Spleen (tissue), 13 donors: ENCODE measurements at places on chromosomes 4 and X. TPM values are rescaled to one million over a fixed set of nuclear protein-coding genes. Genes with fewer than 3 reads are reported as not detected.
A peak's percentile ranks its signal among the peaks of the same experiment; 100 is the strongest.

- DNase-seq: no peak
These were observed 203.4 kb downstream of the MAML3 start for GRCh38 chr4:139950568-139950967.

- DNase-seq: no peak
These were observed 136.2 kb downstream of the PALLD start for GRCh38 chr4:168633064-168633463.

DNA sequence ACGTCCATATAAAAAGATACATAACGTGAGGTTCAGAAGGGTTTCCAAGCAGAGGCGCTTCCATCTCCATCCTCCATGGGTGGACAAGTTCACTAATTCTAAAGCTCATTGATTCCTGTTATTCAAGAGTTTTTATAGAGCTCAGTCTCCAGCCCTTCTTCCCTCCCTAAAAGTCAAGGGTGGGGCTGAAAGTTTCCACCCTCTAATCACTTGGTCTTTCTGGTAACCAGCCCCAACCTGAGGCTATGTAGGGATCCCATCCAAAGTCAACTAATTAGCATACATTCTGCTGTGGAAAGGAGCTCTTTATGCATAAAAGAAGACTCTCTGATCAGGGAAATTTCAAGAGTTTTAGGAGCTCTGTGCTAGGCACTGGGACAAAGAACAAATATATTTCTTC, 46.9 kb upstream of the VEGFC start:
- no peak for DNase-seq

DNA sequence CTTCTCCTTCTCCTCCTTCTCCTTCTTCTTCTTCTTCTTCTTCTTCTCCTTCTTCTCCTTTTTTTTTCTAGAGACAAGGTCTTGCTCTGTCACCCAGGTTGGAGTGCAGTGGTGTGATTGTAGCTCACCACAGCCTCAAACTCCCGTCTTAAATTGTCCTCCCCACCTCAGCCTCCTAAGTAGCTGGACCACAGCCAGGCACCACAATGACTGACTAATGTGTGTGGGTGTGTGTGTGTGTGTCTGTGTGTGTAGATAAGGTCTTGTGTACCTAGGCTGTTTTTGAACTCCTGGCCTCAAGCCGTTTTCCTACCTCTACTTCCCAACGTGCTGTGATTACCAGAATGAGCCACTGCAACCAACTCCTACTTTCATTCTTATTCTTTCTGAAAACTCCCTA, 390.9 kb downstream of the ADAM29 start:
- DNase-seq: no peak

GRCh38 chrX:916230-916599, 285.6 kb downstream of the SHOX start:
- DNase-seq: peak; percentile 39

DNA sequence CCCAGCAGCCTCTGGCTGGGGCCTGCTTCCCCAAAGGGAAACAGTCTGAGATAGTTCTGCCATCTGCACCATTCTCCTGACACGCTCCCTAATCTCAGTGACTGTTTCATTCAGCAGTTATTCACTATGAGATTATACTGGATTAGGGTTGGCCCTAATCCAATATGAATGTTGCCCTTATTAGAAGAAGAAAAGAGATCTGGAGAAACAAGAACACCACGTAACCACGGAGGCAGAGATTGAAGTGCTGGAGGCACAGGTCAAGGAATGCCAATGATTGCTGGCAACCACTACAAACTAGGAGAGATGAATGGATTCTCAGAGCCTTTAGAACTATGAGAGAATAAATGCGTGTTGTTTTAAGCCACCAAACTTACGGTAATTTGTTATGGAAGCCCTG, 7.4 kb downstream of the ACOX3 start:
- no peak for DNase-seq

Gene ETDA
- polyA plus RNA-seq: not detected

Gene PHEX
- polyA plus RNA-seq: 0.13 TPM

Gene CXCL8
- 0.61 TPM for polyA plus RNA-seq

Gene FRMPD4
- not detected for polyA plus RNA-seq

Gene IL2
- not detected for polyA plus RNA-seq

Gene PNMA5
- polyA plus RNA-seq: 0.96 TPM

DNA sequence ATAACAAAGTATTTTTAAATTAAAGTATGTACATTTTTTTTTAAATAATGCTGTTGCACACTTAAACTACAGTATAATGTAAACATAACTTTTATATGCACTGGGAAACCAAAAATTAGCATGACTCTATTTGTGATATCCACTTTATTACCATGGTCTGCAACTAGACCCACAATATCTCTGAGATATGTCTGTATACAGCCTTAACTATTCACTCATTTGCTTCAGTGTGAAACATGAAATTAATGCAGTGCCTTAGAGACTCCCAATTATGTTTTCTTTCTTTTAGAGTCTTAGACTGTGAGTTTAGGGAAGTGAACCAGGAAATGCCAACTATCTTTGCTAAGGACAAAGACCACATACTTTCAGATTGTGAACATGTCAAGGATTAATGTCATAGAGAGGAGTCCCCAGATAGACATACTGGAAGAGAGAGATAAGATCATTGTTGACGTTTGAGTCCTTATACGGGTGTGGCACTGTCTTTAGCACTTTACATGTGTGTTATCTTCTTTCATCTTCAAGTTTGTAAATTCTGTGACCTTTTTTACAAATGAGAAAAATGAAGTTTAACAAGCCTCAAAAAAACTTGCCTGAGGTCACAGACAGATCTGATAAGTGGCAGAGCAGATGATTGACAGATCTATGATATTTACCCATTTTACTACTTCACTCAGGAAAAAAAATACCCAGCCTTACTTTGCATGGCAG, 23.2 kb downstream of the CXorf58 start:
- no peak for DNase-seq

DNA sequence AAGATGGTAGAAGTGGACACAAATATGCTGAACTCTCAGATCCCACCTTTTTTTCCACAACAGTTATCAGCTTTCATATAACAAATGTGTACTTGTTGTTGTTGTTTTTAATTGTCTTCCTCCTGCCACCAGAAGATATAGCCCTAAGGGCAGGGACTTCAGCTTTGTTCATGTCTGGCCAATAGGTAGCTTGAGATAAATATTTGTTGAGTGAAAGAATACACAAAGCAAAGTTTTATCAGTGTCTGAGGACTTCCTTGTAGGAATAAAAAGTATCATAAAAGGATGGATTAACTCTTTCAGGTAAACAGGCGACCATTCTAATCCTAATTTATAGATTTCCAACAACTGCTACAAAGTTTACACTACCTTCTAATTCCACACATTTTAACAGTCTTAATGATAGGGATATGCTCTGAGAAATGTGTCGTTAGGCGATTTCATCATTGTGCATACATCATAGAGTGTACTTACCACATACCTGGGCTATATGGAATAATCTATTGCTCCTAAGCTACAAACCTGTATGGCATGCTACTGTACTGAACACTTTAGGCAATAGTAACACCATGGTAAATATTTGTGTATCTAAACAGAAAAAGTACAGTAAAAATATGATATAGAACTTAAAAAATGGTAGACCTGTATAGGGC, 186.1 kb downstream of the ATOH1 start:
- DNase-seq: no peak

DNA sequence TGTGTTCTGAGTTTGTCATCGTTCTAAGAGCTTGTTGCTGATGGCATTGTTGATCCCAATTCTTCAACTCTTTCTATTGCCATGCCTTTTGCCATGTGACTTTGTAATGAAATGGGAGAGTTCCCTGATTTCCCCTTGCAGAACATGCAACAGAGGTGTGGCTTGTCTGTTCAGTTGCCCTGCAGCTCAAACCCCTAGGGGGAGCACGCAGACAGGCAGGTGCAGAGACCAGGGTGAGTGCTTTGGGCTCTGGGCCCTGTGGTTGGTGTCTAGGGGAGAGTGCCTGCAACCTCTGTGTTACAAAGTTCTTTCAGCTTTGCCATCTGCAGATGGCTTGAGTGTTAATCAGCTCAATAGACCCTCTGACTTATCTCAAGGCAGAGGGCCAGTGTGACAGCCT, 332.7 kb downstream of the MID1IP1 start:
- DNase-seq: peak; percentile 79

Gene FRMD7
- not detected for polyA plus RNA-seq

DNA sequence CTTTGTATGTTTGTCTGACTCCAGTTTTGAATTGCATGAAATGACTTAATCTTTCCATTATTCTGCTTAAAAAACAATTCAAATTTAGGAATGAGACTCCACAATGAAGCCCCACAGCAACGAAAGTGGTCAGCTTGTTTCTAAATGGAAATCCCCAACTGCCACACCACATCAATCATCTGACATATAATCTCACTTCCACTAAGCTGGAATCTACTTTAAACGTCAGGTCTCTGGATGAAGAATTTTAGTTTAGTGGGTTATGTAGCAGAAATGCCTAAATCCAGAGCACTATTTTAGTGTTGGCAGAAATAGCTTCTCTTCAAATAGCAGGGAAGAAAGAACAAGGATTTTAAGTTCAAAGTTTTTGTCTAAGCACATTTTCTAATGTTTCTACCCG, 1.7 kb upstream of the BMP2K start:
- DNase-seq: no peak

Gene NKX1-1
- polyA plus RNA-seq: not detected

DNA sequence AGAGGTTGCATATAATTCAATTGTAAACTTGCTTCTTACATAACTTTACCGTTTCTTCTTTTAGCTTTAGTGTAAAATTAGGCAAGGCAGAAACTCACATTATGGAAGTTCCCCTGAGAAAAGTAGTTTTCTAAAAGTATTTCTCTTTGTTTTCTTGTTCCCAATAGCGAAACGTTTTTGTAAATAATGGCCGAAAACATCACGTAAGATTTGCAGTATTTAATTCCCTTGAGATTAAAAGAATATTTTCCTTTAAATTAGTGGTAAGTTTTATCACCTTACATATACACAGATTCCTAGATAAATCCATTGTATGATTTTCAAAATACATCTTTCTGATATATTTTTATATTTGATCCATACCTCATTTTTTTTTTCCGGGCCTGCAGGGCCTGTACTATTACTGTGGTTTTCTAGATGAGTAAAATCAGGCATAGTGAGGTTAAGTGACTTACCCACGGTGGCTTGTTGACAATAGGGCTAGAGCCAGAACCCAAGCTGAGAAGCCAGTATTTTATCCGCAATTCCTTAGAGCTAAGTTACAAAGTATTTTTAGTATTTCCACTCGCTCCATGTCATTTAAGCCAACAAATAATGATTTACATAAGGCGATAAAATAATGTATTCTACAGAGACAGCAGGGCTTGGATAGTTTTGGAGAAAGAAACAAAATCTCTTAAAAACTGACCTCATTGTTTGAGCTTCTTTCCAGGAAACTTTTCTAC, 82.2 kb upstream of the VEGFC start:
- DNase-seq: no peak

GRCh38 chrX:42269186-42269585, 345.8 kb upstream of the CASK start:
- no peak for DNase-seq

DNA sequence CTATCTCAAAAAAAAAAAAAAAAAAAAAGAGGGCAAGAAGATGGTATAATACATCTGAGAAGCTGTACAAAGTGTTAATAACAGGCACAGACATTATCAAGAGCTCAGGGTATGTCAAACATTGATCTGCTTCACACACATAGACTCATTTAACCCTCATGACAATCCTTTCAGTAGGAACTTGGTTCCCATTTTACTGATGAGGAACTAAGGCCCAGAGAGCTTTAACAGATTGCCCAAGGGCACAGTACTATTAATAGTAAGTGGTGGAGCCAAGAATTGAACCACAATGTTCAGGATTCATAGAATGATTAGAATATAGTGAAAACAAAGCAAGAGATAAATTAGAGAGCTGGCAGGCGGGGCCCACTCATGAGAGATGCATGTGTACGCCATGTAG, 154.4 kb downstream of the EFHC2 start:
- no peak for DNase-seq

- DNase-seq: no peak
These were observed 474.8 kb downstream of the PDGFC start for GRCh38 chr4:156496797-156497196.

- no peak for DNase-seq
These were observed 4.8 kb upstream of the MAP7D3 start for GRCh38 chrX:136256026-136256425.

- no peak for DNase-seq
These were observed 14.5 kb downstream of the WDFY3 start for GRCh38 chr4:84952004-84952403.

Gene SMARCA5
- polyA plus RNA-seq: 10.6 TPM

DNA sequence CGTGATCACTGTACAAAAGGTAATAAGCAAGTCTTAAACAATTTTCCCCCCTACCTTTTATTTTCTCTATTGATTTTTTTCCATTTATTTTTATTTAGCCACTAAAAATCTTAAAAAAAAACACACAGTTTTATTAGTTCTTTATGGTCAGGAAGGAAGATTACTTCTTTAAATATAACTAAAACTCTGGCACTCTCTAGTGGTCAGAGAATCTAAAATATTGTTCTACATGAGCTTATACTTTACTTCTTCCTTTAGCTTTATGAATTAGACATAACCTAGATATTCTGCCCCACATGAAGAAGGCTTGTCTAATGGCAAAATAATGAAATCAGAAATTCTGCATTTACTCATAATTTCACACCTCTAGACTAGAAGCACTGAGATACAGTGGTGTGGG, 135.2 kb downstream of the PDE5A start:
- no peak for DNase-seq

- DNase-seq: no peak
These were observed 52.3 kb upstream of the KLF3 start for GRCh38 chr4:38611676-38612075.

DNA sequence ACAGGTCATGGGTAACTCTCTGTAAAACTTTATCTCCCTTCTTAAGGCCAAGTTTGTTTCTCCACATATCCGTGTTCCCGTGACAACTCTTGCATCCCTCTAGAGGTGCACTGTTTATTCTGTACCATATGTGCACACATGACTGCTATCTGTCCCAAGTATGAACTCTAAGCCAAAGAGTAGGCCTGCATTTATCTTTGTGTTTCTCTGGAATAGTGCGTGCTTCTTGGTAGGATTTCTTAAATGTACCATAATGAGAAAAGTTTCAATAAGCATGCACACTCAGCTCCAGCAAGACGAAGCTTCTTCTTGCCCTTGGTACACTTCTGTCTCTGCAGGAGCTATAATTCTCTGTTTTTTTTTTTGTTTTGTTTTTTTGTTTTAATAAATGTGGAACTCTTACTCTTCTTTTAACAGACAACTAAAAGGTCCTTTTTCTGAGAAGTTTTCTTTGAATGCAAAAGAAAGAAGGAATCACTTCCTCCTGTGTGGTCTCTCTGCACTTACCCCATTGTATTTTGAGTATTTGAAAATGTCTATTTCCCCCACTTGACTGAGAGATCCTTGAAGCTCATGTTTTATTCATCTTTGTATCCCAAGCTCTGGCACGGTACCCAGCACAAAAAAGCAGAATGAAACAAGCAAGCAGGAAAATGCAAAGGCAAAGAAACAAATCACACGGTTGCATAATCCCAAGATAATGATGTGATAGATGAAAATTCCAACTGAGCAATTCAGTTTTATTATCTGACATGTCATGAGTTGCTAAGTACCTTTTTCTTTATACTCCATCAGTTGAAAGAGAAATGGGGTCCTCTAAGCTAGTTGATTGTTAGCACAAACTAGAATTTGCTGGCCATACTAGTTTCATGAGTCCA, 521.9 kb upstream of the BOD1L1 start:
- no peak for DNase-seq

Gene DLG3
- polyA plus RNA-seq: 2.7 TPM
